Stimulated activated CD8-positive, alpha-beta memory T cell treated with anti-CD3 and anti-CD28 coated beads, Interleukin-4, amount 100 ng/mL, for 4 hours (primary cell): ENCODE measurements at places on chromosomes 5 and 9.

GRCh38 chr5:14326035-14326903 lies 183.1 kb downstream of the TRIO start:
- DNase-seq: no peak

DNA sequence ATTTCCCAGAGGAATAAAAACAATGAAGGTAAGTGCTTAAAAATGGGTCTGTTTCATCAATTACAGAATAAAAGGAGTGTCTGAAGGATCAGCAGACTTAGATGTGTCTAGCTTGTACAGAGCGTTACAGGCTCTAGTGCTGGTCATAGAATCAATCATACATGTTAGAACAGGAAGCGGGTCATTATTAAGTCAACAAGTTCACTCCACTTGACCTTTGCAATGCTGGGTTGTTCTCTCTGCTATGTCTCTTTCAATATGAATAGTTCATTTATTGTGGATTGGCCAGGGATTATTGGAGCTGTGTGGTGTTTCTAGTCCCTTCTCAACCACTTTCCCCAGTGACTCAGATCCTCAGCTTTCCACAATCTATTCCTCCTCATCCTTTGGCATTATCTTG lies 20.7 kb upstream of the EGFLAM start:
- no peak for DNase-seq

DNA sequence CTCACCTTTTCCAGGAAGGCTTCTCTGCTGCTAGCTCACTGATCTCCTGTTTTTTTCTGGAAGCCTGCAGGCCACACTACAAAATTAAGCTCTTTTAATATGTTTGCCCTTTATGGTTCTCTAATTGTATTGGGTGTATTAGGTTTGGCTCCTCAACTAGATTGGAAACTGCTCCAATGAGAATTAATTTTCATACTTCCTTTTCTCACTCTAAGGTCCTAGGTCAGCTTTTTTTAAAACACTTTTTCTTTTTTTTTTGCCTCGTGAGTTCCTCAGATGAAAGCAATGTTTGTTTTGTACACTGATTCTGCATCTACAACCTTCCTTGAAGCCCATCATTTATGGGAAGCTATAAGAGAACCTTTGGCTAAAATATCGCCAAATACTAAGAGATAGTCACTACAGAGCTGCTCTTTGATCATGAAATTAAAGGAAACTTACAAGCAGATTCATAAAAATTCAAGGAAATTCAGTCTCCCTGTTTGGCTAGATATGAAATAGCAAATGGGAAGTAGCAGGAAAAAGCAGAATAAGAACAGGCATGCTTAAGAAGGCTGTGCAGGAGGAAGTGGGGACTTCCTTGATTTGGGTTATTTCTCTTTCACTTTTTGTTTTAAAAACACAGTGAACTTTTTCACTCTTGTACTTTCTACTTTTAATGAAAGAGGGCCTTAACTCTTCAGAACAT lies 55.2 kb upstream of the FYB1 start:
- DNase-seq: no peak

GRCh38 chr5:161283296-161283695 lies 263.2 kb downstream of the GABRB2 start:
- no peak for DNase-seq

DNA sequence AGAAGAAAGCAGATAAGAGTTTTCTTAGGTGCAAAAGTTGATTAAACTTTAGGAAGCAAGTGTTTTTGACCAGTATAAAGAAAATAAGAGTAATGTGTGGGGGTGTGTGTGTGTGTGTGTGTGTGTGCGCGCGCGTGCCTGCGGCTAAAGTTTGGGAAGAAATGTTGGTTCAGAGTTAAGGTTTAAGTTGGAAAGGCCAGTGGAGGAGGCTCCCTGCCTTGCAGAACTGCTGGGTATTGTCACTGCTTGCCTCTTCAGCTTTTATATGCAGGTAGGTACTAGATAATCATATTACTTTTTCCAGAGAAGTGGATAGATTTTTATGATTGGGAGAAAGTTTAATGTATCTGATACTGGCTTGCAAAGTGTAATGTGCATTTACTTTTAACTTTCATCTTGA lies 2.0 kb downstream of the PIK3R1 start:
- DNase-seq: no peak

DNA sequence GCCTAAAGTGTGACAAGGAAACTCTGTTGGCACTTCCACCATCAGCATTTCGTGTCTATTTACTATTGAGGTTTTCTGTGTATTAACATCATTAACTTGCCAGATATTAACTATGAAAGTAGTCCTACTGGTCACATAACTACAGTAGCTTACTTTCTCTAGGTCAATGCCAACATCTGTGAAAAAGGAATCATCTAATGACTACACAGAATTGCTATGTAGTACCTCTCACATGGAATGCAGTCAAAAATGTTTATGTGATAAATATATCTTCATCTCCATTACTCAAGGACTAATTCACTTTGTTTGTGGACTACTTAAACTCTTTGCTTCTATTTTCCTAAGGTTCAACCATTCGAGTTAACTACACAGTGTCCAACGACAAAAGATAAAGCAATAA lies 2.1 kb downstream of the SCAI start:
- DNase-seq: no peak

DNA sequence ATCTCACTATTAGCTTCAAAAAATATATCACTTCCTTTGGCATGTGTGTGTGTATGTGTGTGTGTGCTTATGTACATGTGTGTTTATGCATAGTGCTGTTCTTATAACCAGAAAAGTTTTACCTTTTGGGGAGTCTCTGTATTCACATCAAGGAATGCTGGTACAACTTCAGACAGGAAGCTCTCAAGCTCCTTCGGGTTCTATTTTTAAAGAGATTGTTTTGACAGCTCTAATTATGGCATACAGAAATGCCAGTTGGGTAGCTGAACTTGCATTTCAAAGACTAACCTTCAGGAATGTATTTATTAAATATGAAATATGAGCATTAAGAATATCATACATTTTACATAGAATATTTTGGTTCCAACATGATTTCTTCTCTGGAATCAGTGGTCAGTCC lies 163.1 kb downstream of the DTWD2 start:
- no peak for DNase-seq
